ENCODE measurements at places on chromosomes 7 and 10. TPM values are rescaled to one million over a fixed set of nuclear protein-coding genes. Genes with fewer than 3 reads are reported as not detected.

- DNase-seq = no peak
Measured at GRCh38 chr7:140646931-140647647, 6.5 kb upstream of the DENND2A start.

FAM25A gene
- not detected for polyA plus RNA-seq

BMPER gene
- 34.9 TPM for polyA plus RNA-seq

H2BK1 gene
- polyA plus RNA-seq = not detected

DNA sequence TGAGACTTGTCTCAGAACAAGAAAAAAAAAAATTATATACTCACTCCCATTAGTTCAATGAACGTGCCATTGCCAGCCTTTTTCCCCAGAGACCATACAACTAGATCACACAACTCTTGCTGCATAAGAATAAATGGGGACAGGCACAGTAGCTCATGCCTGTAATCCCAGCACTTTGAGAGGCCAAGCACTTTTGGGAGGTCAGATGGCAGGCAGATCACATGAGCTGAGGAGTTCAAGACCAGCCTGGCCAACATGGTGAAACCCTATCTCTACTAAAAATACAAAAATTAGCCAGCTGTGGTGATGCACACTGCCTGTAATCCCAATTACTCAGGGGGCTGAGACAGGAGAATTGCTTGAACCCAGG is 13.6 kb downstream of the PDLIM1 start:
- no peak for DNase-seq

DNA sequence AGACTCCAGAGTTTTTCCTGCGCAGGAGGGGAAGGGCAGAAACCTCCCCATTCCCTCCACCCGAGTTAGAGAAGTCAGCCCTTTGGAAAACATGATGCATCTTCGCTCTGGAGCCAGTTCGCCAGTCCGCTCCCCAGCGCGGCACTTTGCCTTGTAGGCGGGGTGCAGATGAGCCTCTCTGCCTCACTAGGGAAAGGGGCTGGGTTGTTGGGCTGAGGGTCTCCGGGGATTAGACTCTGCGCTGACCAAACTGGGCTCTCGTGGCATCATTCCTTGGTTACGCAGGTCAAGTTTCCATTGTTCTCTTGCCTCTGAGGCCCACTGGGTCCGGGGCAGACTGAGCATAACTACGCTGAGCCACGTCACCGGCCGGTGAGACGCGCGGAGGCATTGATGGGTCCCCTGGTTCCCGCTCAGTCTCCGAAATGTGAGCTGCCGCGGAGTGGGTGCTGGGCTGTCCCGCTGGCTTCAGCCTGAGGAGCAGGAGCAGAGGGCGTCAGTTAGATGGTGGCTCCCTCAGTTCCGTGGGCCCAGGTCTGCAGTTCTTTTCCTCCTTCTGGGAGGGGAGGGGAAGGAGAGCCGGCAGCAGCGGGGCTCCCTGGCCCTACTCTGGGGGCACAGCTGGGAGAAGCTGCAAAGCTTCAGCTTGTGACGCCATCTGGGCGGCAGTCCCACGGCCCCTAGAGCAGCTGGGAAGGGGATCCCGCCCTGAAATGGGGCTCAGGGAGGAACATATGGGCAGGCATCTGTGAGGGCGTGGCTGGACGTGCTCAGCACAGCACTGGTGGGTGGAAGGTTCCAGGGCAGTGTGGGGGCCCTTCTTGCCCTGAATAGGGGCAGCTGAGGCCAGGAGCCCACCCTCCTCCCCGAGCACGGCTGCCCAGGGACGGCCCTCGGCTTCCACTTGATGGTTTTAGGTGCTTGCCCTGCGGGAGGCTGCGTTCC is 121.3 kb upstream of the BTBD16 start:
- DNase-seq = no peak

SYNPO2L gene
- 0.94 TPM for polyA plus RNA-seq

MNX1 gene
- polyA plus RNA-seq = 0.29 TPM

GRCh38 chr10:113991091-113991860 is 52.4 kb upstream of the ADRB1 start:
- no peak for DNase-seq

RTKN2 gene
- polyA plus RNA-seq = 12.9 TPM

DNA sequence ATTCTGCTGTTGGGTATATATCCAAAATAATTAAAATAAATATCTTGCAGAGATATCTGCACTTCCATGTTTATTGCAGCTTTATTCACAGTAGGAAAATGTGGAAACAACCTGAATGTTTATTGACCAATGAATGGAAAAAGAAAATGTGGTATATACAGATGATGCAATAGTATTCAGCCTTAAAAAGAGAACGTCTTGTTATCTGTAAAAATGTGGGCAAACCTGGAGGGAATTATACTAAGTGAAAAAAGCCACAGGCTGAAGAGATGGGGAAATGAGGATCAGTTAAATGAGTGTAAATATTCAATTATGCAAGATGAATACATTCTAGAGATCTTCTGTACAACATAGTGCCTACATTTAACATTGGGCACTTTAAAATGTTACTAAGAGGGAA is 766.1 kb upstream of the IGFBP3 start:
- no peak for DNase-seq

DNA sequence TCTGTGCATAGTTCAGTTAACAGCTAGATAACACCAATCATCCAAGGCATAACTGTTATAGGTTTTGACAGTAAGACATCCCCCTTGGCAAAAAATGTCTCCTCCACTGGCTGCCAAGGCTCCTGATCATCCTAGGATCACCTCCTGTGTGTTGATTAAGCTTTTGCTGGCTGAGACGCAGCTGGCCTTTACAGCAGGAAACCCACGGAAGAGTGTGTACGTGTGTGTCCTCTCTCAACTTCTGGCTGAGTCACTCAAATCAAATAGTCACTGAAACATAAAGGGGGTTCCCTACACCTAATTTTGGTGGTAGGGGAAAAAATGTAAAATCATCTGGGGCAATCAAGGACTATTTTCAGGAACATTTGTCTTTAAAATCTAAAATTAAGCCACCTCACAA is 208.8 kb downstream of the CTNNA3 start:
- DNase-seq = no peak

C7orf33 gene
- polyA plus RNA-seq = not detected

DNA sequence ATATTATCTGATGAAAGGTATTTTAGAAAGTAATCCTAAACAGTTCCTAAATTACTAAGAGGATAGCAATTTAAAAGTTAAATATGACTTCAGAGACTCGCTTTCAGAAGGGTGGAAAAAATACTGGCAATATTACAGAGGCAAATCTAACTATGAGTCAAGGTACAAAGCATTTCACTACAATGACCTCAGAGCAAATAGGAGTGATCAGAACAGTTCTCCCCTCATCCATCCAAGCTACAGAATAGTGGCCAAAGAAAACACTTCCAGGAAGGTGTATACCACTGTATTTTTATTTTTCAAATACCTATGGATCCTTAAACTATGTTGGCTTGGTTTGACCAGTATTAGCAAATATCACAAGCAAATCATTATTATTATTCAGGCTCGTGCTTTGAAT is 112.8 kb upstream of the ODAD2 start:
- DNase-seq = no peak

- no peak for DNase-seq
Measured at GRCh38 chr7:11667071-11667809, 164.8 kb downstream of the THSD7A start.

DNA sequence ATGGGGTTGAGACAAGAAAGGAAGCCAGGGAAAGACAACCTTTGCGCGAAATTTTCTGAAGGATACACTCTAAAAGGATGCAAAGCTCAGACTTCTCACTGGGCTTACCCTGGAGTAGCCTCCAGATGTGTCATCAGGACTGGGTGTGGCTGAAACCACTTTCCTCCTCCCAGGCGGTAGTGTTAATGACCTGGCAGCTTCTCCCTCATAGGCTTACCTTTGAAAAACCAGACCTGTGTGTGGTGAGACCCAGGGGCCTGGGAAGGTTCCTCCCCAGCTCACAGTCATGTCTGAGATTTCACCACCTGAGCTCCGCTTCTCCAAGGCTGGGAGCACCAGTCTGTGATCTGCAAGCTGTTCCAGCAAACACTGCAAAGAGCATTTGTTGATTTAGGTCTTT is 93.7 kb downstream of the EPC1 start:
- no peak for DNase-seq

Measured in right lung (tissue), 10 donors.